ENCODE measurements at places on chromosomes 13 and 19. TPM values are rescaled to one million over a fixed set of nuclear protein-coding genes. Genes with fewer than 3 reads are reported as not detected.

Gene DYRK1B
- polyA plus RNA-seq = 16.4 TPM

Gene KLC3
- not detected for polyA plus RNA-seq

Gene FXYD1
- 3.5 TPM for polyA plus RNA-seq

Gene CAMSAP3
- polyA plus RNA-seq = 2.2 TPM

Gene MISP3
- polyA plus RNA-seq = 2.3 TPM

Gene CABP5
- not detected for polyA plus RNA-seq

Gene SPTBN4
- 1.3 TPM for polyA plus RNA-seq

Gene ZNF439
- polyA plus RNA-seq = 1.4 TPM

Gene NAA16
- polyA plus RNA-seq = 8.4 TPM

Gene SLITRK6
- polyA plus RNA-seq = 0.22 TPM

Gene C1QTNF9
- polyA plus RNA-seq = 0.22 TPM

Gene POLR2I
- 48.8 TPM for polyA plus RNA-seq

Gene CERS4
- polyA plus RNA-seq = 23.4 TPM

Gene PALM
- 8.0 TPM for polyA plus RNA-seq

Gene TUBA3C
- not detected for polyA plus RNA-seq

Gene SUCLA2
- polyA plus RNA-seq = 42.5 TPM

Gene CCDC70
- not detected for polyA plus RNA-seq

Gene ZNF534
- polyA plus RNA-seq = not detected

Gene ZNF772
- 1.8 TPM for polyA plus RNA-seq

Gene LGALS7
- polyA plus RNA-seq = 0.94 TPM

Gene ZBTB32
- polyA plus RNA-seq = 0.07 TPM

Gene MISP
- polyA plus RNA-seq = 0.45 TPM

Gene GDF15
- 1.8 TPM for polyA plus RNA-seq

Measured in adipose tissue (tissue), 3 donors.